Sciatic nerve (tissue), 2 donors: ENCODE measurements at places on chromosomes 3 and 15. TPM values are rescaled to one million over a fixed set of nuclear protein-coding genes. Genes with fewer than 3 reads are reported as not detected.

The DTWD1 gene
- total RNA-seq = 62.1 TPM

The FBN1 gene
- 135 TPM for total RNA-seq

The RNF123 gene
- 37.9 TPM for total RNA-seq

The CRYBG3 gene
- 59.3 TPM for total RNA-seq

The C3orf33 gene
- 6.2 TPM for total RNA-seq
